GM12864 (cell line): ENCODE measurements at places on chromosomes 16 and 17.

- no peak for DNase-seq
Measured at GRCh38 chr16:50839920-50840729, 98.2 kb downstream of the CYLD start.

DNA sequence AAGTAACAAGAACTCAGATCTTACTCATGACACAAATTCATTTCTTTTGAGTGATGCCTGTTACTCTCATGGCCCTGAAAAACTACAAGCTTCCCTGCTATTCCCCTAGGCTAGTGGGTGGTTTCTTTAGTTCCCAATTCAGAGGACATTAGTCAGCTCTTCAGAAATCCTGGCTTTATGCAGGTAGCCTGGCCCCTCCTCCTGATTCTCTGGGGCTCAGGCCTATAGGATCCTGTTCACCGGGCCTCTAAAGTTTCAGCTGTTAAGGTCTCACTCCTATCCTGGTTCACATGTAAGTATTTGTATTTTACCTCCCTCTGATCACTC, 87.3 kb upstream of the IRX5 start:
- no peak for DNase-seq

GRCh38 chr17:10316801-10317542, 55.8 kb downstream of the MYH13 start:
- DNase-seq = no peak

- DNase-seq = no peak
Measured at GRCh38 chr16:3587547-3588110, 10.4 kb upstream of the NLRC3 start.

GRCh38 chr16:52561910-52562741, 15.2 kb upstream of the TOX3 start:
- DNase-seq = no peak

DNA sequence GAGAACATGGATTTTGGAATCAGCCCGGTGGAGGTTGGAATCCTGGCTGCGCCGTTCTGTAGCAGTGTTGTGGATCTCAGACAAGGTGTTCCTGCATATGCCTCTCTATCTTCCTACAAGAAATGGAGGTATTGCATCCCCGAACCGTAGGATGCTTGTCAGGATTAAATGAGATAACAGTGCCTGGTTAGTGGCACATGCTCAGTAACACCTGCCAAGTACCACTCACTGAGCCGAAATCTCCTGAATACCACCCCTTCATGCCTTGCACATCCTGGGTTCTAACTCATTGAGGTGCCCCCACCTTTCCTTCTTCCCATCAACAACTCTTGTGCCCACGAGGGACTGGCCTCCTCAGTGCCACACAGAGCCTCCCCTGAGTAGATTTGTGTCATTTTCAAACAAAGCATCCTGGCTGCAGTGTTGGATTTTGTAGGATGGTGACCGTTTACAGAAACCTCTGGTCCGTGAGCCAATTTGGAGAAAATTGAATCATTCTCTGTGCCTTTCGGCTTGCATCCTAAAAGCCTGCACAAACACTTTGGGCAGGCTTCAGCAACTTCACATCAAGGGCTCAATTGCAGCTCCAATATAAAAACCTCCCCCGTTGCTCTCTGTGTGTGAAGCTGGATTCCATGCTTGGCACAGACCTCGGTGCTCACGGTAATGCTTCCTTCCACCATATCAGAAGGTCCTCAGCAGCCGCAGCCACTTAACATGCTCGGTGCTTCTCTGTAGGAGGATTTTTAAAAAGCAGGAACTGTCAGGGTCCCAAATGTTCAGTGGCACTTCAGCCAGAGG, 84.2 kb downstream of the WWOX start:
- no peak for DNase-seq

- no peak for DNase-seq
Measured at GRCh38 chr17:65028545-65028843, 28.0 kb downstream of the GNA13 start.

DNA sequence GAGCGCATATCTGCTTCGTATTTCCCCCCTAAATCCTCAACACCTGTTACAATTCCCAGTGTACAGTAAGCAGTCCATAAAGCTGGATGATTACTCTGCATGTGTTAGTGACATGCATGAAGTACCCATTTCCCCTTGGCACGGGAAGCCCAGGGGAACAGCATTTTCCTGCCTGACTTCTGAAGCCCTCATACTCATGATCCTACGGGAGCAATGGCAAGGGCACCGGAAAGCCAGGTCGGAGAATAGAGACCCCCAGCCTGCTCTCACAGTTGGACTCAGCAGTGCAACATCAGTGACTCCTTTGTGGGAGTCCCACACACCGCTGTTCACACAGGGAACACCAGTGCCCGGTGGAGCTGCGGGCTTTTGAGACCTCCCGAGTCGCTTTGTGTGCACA, 336.9 kb downstream of the CDH13 start:
- no peak for DNase-seq

- DNase-seq = no peak
Measured at GRCh38 chr16:9415545-9415944, 324.1 kb downstream of the HAPSTR1 start.

- DNase-seq = no peak
Measured at GRCh38 chr17:2995377-2995776, 68.0 kb downstream of the OR1D5 start.

- DNase-seq = no peak
Measured at GRCh38 chr17:2049333-2050299, 5.3 kb upstream of the HIC1 start.

DNA sequence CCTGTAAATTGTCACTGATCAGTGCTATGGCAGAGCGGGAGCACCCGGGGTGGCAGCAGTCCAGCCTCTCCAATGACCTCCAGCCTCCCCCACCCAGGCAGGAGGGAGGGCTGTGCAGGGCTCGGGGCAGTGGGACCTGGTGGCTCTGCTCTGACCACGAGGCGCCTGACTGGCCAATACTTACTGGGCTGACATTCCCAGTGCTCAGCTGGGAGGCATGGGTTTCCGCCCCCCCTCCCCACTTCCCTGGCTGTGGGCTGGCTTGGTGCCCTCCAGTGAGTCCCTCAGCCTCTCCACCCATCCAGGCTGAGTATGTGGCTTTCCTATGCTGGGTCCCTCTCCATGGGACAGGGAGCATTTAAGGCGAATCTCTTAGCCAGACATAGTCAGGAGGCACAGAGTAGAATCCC, 2.7 kb downstream of the SOCS3 start:
- DNase-seq = no peak

DNA sequence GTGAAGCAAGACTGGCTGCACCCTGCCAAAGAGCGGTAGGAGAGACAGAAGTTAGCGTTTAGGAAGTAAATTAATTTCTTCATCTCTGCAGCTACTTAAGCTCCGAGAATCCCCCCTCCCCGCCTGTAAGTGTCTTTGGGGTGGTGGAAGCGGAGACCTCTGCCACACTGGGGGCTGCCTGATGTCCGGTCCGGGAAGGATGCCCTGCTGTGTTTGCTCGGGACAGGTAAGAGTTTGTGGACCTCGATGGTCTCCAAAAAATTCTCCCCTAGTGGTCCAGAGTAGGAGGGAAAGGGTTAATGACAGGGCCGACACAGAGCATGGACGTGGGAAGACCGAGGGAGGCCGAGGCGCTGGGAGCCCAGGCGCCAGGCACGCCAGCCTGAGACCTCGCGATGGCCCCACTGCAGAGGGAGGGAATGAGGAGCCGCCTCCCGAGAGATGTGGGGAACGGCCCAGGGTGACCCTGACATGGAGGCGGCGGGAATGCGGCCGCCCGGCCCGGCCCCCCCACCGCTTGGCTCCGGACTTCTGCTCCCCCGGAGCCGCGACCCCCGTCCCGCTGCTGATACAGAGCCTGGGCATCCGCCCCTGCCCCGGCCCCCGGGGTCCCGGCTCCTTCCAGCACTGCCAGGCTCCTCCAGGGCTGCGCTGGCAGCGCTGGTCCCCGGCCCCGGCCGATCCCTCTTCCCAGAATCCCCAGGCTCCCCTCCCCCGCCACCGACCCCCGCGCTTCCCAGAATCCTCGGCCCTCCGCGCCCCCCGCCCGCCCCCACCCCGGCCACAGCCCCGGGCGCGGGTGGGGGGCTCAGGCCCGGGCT, 680 bp downstream of the ZNF629 start:
- DNase-seq = no peak

DNA sequence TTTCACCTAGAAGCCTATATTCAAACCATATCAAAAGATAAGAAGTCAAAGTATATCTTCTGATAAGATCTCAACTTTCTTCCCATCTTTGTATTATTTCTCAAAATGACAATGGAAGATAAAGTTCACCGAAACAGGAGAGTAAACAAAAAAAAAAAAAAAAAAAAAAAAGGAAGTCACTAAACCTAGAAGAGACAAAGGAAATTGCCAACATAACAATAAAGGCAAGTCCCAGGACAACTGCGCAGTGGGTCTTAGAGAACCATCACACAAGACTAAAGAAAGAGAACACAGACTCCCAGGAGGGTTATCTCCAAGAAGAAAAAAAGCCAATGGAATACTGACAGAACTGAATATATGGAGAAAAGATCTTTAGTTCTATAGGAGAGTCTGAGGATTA, 65.7 kb downstream of the SMURF2 start:
- no peak for DNase-seq

DNA sequence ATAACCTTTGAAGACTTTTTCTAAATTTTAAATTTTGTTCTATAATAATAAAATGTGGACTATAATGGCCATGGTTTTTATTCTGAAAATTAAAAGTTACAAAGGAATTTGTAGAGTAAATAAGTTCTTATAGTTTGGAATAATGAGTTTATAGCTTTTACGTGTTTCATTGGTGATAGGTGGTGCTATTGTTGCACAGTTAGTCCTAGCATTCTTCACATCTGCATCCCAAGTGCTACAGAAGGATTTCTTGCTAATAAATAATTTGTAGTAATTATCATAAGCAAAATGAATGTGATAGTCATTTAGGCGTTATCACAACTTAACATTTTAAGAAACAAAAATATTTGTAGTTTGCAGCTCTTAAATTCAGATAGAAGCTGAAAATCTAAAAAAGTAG, 67.9 kb downstream of the BCAS3 start:
- no peak for DNase-seq

- no peak for DNase-seq
Measured at GRCh38 chr17:64188088-64188487, 58.1 kb upstream of the ERN1 start.

- DNase-seq = no peak
Measured at GRCh38 chr16:68361485-68361884, 50.7 kb downstream of the PRMT7 start.

GRCh38 chr17:72137161-72137560, 16.3 kb downstream of the SOX9 start:
- DNase-seq = no peak

DNA sequence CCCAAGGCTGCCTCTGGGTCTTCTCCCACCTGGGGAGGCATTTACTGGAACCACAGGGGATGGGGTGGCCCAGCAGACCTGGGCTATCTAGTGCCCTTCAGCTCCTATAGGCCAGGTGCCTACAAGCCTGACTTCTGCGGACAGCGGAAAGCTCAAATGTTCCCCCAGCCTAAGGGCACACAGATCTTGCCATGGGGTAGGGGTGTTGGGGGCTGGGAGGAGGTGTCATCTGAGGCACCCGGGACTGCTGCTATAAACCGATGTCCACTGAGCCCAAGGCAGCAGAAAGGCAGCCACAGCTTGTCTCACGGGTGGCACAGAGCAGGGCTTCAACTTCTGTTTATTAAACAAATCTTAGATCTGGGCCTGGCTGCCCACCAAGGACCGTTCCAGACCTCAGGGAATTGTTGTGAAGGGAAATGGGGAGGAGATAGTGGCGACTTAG, 3.6 kb downstream of the MYO1C start:
- no peak for DNase-seq

DNA sequence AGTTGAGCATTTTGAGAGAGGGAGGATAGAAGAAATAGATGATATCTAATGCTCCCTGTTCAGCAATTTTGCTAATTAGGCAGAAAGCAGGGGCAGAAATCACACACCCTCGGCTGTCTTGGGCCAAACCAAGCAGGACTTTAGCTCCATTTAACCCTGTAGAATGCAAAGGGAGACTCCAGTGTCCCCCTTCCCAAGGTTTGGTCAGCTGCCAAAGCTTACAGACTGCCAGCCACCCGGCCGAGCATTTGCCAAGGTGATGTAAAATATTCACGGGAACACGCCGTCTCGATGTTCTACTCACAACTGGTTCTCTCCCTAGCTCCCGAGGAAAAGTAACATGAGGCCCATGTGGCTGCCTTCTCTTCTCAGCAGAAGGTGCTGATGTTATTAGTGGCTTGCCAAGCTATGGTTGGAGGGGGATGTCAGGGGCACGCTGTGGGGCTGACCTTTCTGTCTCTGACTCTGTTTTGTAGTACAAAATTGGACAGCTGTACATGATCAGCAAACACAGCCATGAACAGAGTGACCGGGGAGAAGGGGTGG, 155.3 kb downstream of the PITPNC1 start:
- no peak for DNase-seq

GRCh38 chr16:29734786-29735185, 11.0 kb downstream of the C16orf54 start:
- no peak for DNase-seq

GRCh38 chr17:75683583-75683982, 16.4 kb downstream of the SAP30BP start:
- no peak for DNase-seq

- no peak for DNase-seq
Measured at GRCh38 chr16:87692756-87693155, 73.0 kb downstream of the KLHDC4 start.

DNA sequence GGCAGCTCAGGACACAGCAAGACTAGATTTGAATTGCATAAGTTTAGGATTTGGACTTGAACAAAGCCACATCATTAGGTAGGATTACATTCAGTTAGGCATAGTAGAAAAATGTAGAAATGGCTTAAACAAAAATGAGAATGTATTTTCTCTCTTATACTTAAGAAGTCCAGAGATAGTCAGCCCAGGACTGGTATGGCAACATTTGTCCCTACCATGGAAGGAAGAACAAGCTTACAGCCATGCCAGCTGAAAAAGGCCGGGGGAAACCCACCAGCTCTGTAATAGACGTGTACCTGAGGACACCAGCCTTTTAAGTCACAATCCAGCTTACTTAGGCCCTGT, 11.2 kb upstream of the TMIGD1 start:
- DNase-seq = no peak

- no peak for DNase-seq
Measured at GRCh38 chr17:17979778-17980177, 7.1 kb downstream of the DRC3 start.

DNA sequence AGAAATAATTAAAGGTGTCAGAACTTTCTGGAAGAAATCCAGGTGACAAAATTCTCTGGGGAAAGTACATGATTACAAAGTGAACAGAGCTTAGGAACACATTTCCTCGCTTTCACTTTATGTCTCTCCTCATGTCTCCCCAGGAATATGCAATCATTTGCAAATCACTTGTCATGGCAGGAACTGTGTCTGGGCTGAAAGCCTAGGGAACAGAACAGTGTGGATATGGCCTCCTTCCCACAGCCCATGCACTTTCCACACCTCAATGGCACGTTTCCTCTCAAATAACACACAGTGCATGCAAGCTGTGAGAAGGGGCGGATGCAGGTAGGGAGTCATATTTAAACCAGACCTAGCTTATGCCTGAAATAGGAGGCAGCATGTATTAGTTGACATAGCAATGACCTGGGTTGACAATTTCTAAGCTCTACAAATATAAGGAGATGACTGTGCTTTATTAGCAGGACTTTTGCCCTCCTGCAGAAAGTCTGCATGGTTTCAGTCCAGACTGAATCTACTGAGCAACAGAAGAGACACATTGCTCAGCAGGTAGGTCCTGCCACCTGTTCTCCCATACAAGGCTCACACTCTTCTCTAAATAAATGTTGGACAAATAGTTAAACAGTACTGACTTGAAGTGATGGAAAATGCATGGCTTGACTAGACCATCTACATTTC, 236.0 kb upstream of the ELAC2 start:
- no peak for DNase-seq

GRCh38 chr16:55184052-55184451, 140.0 kb upstream of the IRX6 start:
- DNase-seq = no peak

GRCh38 chr17:49349541-49349940, 12.5 kb downstream of the ZNF652 start:
- no peak for DNase-seq
